IMR-90 (cell line): ENCODE measurements at places on chromosomes 4 and X. TPM values are rescaled to one million over a fixed set of nuclear protein-coding genes. Genes with fewer than 3 reads are reported as not detected.
A peak's percentile ranks its signal among the peaks of the same experiment; 100 is the strongest.

GRCh38 chrX:13360146-13360545, 40.3 kb upstream of the ATXN3L start:
- DNase-seq, result no peak

GRCh38 chr4:173735585-173735984, 205.6 kb upstream of the HAND2 start:
- no peak for DNase-seq

GRCh38 chrX:103258275-103258674, 3.3 kb upstream of the TCEAL8 start:
- no peak for DNase-seq

- DNase-seq, result peak; percentile 10
These were observed 169.6 kb downstream of the GASK1B start for GRCh38 chr4:158003212-158003611.

Gene TMPRSS11A
- not detected in 2 replicates for polyA plus RNA-seq

Gene HSD17B13
- polyA plus RNA-seq, result not detected in 2 replicates

Gene GRSF1
- 58.3 and 71.5 TPM in 2 replicates for polyA plus RNA-seq

Gene MAGED4B
- polyA plus RNA-seq, result 75.4 and 85.5 TPM in 2 replicates
